ENCODE measurements at places on chromosomes 12 and 14.

GRCh38 chr12:85329913-85330312 lies 49.9 kb downstream of the ALX1 start:
- no peak for DNase-seq

- DNase-seq, result no peak
Measured at GRCh38 chr12:108295641-108296040, 43.5 kb downstream of the CMKLR1 start.

GRCh38 chr14:75280291-75280830 lies 1.7 kb downstream of the FOS start:
- no peak for DNase-seq

DNA sequence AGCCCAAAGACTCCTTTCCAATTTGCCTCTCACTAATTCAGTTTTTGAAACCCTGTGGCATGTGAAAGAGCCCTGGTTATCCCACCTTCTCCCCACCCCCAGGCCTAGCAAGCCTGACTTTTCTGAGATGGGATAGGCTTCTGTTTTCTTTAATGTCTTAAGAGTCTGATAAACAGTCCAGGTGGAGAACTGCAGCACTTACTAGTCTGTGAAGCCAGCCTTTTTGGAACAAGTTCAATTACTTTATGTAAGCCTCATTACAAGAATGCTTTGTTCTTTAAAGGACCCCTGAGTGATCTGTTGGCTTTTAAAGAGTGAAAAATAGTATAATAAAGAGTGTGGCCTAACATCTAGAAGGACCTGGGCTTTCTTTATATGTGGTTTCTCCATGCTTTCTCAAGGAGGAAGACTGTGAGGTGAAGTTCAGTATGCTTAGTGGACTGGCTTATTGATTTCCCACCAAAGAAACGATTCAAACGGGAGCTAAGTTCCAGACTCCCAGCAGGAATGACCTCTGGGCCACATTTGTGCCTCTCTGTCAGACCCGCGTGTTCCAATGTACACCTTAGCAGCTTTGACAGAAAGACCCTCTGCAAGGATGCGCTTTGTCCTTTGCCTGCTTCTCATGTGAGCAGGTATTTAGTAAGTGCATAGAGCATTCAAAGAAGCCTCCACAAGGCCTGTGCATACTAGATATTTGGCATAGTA lies 129.5 kb downstream of the DAAM1 start:
- DNase-seq, result no peak

GRCh38 chr14:89175881-89176799 lies 240.9 kb downstream of the FOXN3 start:
- DNase-seq, result no peak

GRCh38 chr14:60945984-60946383 lies 34.9 kb downstream of the TRMT5 start:
- no peak for DNase-seq

GRCh38 chr12:105419606-105420005 lies 89.1 kb downstream of the C12orf75 start:
- DNase-seq, result no peak

DNA sequence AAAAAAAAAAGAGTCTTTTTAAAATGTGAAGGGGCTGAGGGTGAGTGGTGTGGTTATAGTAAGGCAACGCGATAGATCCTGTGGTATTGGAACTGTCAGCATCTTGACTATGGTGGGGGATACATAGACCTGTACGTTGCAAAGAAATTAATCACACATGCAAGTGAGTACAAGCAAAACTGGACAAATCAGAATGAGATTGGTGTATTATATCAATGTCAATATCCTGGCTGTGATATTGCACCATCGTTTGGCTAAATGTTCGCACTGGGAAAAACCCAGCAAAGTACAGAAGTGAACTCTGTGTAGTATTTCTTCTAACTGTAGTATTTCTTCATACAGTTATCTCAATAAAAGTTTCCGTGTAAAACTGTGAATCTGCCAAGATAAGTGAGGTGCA lies 67.9 kb downstream of the GCH1 start:
- DNase-seq, result no peak

- DNase-seq, result no peak
Measured at GRCh38 chr12:109583733-109584132, 10.1 kb downstream of the MVK start.

- no peak for DNase-seq
Measured at GRCh38 chr14:61077951-61078720, 97.1 kb downstream of the SLC38A6 start.

- DNase-seq, result no peak
Measured at GRCh38 chr12:87678453-87678852, 350.7 kb downstream of the C12orf50 start.

GRCh38 chr12:121405211-121405610 lies 5.3 kb downstream of the RNF34 start:
- DNase-seq, result no peak

DNA sequence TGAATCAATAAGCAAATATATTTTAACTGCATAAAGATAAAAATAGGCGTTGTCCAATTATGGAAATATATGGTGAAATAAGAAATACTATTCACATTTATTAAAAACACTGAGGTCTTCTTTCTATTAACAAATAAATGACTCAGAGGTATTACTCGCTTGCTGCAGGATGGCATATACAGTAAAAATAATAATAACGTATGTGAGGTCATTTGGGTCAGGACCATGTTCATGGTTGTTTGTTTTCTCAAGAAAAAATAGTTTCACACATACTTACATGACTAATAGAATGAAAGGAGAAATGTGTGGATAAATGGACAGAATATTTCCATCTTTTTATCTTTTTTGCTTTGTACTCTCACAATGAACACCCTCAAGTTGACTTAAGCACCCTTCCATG lies 46.5 kb upstream of the RTL1 start:
- DNase-seq, result no peak

DNA sequence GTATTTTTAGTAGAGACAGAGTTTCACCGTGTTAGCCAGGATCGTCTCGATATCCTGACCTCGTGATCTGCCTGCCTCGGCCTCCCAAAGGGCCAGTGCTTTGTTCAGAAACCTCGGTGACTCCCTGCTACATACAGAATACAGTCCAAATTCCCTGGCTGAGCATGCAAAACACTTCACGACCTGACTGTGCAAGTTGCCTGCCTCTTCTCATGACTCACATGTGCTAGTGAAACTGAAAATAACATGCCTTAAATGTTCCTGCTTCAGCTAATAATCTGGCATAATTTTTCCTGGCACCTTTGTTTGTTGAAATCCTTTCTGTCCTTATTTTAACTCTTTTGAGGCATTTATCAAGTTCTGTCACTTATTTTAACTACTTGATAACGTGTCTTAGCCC lies 8.2 kb downstream of the DMAC2L start:
- DNase-seq, result no peak

GRCh38 chr14:91575469-91576208 lies 65.5 kb upstream of the PPP4R3A start:
- peak; percentile 12 for DNase-seq

DNA sequence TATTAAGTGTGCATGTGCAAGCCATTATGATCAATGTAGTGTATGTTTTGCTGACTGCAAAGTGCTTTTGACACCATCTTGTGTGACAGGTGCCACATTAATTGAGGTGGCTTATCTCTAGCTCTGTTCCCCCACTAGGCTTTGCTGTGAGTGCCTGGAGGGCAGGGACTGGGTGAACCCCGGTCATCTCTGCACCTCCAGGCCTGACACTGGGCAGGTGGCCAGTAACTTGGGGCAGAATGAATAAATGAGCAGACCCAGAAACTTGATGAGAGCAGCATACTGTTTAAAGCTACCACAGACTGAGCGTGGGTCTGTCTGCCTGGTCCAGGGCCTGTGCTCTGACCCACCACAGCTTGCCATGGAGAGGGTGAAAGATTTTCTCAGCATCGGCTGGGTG lies 151.6 kb downstream of the CALM1 start:
- DNase-seq, result no peak

DNA sequence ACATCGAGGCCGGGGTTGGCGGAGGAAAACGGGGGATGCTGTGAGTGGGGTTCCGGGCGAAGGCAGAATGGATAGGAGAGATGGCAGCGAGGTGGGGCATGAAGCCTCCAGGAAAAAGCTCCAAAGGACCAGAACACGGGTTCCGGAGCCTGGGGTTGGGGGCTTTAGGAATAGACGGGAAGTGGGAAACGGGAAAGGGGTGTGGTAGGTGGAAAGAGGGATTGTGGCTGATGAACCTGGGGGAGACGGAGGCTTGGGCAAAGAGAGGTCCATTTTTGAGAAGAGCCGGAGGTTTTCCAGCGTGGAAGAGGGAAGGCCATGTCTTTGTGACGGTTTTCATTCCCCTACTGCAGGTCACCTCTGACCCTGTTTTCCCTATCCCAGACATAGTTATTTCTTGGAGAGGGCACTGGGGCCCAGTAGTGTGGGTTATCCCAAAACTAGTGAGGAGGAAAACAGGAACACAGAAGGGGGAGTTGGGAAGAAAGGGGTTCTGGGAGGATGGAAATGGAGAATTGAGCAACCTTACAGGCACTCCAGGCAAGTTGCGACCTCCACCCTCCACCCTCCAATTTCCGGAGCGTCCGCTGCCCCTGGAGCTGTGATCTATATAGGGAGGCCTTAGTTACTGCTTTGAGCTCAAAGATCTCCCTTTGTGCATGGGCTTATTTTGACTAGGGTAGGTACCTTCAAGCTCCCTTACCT lies 1.1 kb downstream of the ATN1 start:
- no peak for DNase-seq

- peak; percentile 79 for DNase-seq
Measured at GRCh38 chr12:32365473-32366064, 33.8 kb upstream of the FGD4 start.

All from NB4 (cell line).